ENCODE measurements at places on chromosomes 4 and X.

GRCh38 chrX:20414762-20415445, 148.2 kb upstream of the RPS6KA3 start:
- no peak for DNase-seq

- DNase-seq, result no peak
Observed at GRCh38 chrX:34528081-34528480, 129.0 kb downstream of the TMEM47 start.

DNA sequence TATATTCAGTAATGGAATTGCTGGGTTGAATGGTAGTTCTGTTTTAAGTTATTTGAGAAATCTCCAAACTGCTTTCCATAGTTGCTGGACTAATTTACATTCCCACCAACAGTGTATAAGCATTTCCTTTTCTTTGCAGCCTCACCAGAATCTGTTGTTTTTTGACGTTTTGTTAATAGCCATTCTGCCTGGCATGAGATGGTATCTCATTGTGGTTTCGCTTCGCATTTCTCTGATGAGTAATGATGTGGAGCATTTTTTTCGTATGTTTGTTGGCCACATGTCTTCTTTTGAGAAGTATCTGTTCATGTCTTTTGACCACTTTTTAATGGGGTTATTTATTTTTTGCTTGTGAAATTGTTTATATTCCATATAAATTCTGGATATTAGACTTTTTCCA, 13.6 kb upstream of the MAGED4B start:
- DNase-seq, result no peak

DNA sequence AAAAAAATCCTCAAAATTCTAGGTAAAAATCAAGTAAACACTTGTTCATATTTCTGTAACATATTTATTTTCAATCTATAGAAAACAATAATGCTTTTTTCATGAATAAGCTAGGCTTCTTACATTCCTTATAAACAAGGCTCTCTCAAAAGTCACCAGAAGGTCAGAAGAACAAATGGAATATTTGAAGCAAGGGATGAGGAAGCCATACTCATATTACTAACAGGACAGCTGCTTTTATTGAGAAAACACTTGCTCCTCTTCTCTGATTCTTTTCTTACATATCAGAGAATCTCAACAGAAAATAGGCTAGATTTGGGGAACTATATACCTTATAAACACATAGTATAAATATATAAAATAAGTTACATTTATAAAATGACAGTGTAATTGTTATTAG, 67.9 kb downstream of the METTL14 start:
- DNase-seq, result no peak

DNA sequence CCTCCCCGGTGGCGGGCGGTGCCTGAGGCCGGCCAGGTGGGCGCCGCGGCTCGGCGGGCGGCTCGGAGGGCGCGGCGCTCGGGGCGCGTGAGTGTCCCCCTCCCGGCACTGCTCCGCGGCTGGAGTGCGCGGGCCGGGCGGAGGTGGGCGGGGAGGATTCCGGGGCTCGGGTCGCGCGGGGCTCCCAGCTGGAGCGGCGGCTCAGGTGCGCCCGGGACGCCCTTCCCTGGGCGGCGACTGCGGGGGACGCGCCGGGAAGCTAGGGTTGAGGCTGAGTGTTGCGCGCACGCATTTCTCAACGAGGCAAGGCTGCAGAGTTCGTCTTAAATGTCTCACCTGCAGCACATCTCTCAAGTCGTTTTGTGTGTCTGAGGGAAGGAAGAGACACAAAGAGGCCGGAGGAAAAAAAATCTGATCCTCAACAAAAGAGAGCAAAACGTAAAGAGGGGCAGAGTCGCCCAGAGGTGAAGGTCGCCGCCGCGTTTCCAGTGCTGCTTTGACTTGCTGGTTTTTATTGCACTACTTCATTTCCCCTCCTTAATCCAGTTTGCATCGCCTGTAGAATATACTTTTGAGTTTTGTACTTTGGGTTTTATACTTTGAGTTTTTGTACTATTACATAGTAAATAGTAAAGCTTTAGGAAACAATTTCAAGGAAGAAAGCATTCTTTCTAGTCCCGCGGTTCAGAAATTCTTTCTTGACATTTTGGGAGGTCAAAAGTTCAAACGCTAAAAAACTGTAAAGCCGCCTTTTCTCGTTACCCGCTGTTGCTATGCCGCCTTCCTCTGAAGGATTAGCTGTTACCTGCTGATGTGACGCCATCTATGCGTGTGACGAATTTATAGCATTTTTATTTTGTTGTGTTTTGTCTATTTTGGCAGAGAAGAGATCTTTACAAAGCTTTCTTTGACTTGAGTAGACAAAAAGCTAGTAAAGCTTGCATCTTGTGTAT, 106.5 kb upstream of the STOX2 start:
- no peak for DNase-seq

- no peak for DNase-seq
Observed at GRCh38 chr4:1192091-1192492, 19.7 kb upstream of the SPON2 start.

DNA sequence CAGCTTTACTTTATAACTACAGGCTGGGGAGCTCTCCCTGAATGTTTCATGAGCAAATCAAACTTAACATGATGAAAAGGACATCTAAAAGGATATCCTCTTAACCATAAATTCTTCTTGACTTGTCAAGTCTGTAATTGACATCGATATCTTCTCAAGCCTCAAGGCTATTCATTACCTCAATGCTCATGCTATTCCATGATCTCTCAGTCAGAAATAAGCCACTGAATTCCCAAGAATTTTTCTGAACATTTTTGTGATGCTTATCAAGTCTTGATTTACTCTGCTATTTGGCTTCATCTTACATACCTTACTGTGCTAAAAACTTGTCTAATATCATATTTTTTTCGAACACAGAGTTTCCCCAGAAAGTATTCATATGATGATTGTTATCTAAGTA, 433.4 kb downstream of the PDGFC start:
- no peak for DNase-seq

GRCh38 chr4:80208610-80209339, 11.5 kb downstream of the PRDM8 start:
- DNase-seq, result no peak

DNA sequence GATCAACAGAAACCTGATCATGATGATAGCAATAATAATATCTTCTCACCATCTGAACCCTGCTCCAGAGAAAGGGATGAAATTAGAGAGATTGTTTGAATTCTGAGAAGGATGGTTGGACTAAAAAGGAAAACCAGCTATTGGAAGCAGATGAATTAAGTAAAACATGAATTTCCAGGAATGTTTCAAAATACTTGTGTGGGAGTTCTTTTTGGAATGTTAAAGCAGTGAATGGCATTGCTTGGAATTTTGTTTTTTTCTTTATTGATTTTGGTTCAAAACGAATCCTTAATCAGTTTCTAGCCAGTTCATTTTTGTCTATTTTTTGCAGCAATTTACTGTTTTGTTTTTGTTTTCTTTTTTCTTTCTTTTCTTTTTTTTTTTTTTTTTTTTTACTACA, 150.3 kb downstream of the NHS start:
- no peak for DNase-seq

DNA sequence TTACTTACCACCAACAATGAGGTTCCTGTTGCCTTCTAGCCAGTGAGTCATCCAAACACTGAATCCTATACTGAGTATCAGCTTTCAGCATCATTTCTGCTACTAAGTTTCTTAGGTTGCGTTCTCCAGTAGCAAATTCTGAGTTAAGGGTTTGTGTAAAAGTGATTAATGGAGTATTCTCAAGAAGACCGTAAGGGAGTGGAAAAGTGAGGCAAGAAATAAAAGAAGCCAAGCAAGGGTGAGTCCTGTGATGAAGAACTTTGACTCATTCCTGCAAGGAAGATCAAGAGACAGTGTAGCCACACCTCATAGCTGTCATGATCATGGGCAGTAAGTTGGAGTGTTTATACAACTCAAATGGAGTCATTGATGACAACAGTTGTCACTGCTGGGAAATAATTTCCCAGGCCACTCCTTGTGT, 446.2 kb downstream of the RAPGEF2 start:
- DNase-seq, result no peak

DNA sequence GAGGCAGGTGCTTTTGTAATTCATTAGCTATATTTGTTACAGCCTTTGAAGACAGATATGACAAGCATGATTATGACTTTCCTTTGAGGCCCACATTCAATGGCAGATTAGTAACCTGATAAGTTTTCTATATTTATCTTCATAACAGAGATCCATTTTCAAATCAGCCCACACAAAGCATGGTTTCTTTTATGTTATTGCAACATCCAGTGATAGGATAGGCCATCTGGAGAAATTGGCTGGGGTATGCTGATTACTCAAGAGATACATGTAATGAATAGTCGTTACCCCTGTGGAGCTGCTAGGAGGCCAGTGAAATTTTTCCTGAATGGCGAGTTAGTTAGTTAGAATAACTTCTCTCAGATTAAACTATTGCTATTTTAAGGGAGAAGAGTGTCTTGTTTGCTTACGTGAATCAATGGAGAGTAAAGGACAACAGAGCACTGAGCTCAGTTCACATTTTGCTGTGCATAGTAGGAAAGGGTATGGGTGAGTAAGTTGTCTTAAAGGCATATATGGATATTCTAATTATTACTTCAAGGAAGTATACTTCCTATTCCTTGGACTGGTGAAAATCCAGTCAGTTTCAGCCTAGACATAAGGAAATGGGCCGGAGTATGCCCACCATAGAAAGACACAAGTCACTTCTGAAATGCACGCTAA, 79.2 kb upstream of the DKK2 start:
- DNase-seq, result no peak

DNA sequence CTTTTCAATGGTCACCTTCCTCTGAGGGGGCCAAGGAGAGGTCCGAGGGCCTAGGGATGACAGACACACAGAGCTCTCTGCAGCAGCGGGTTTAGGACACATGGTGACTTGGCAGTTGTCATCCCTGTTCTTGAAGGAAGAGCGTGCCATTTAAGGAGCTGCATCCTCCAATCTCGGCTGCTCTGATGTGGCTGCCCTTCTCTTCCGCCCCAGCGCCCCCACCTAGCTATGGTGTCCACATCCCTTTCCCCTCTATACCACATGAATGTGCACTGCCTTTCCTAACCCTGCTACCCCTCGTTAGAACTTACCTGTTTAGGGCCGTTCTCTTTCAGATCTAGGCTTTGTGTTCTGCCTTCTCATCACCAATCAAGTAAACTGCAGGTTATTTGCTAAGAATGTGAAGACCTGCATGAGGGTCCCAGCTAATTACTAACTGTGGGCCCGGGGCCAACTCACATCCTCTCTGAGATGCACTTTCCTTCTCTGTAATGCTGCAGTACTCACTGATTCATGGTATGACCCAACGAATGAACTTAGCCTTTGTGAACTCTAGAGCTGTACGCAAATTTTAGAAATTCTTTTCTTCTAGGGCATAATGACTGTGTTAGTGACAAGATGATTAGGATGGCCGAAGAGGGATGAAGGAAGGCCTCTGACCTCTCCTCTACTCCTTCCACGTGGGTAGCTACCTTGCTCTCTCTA, 38.2 kb downstream of the CHST7 start:
- no peak for DNase-seq

DNA sequence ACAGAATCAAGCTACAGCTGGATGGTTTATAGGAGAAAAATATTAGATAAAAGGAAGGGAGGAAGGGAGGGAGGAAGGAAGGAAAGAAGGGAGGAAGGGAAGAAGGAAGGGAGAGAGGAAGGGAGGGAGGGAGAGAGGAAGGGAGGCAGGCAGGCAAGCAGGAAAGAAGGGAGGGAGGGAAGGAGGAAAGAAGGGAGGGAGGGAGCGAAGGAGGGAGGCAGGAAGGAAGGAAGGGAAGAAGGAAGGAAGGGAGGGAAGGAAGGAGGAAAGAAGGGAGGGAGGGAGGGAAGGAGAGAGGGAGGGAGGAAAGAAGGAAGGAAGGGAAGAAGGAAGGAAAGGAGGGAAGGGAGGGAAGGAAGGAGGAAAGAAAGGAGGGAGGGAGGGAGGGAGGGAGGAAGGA, 77.9 kb upstream of the C1QTNF7 start:
- DNase-seq, result no peak

GRCh38 chr4:102564399-102565059, 63.4 kb downstream of the NFKB1 start:
- DNase-seq, result peak; percentile 48

GRCh38 chr4:94447754-94448411, 3.9 kb upstream of the PDLIM5 start:
- no peak for DNase-seq

DNA sequence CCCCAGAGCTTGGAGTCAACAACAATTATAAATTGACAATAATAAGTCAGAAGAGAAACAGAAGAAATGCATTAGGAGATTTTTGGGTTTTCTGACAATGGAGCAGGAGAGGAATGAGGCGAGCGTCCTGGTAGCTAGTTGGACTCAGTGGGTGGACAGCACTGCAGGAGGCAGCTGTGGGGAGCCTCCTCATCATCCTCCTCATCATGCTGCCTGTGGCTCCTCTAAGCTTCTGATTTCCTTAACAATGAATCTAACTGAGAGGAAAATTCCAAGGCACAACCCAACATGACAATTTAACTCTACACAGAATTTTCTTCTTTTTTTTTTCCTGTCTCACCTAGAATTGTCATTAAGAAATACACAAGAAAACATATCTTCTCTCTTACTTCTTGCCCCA, 357.1 kb upstream of the NOCT start:
- no peak for DNase-seq

GRCh38 chr4:66899422-66900065, 645.8 kb downstream of the CENPC start:
- no peak for DNase-seq

GRCh38 chr4:37770016-37770415, 56.5 kb upstream of the PGM2 start:
- DNase-seq, result no peak

DNA sequence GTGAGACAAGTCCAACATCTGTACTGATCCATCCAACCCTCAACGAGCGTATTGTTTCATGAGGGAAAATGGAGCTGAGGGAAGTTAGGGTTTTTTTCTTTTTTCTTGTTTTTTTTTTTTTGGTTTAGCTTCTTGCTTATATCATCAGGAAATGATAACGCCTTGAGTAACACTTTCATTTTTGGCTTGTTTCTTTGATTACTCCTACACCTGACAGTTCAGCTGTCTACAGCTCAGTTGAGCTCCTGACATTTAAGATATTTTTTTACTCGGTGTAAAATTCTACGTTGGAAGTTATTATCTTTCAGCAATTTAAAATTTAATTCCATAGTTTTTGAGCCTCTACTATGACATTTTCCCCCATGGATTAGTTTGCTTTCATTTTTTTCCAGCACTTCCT, 691.0 kb upstream of the HTR2C start:
- no peak for DNase-seq

DNA sequence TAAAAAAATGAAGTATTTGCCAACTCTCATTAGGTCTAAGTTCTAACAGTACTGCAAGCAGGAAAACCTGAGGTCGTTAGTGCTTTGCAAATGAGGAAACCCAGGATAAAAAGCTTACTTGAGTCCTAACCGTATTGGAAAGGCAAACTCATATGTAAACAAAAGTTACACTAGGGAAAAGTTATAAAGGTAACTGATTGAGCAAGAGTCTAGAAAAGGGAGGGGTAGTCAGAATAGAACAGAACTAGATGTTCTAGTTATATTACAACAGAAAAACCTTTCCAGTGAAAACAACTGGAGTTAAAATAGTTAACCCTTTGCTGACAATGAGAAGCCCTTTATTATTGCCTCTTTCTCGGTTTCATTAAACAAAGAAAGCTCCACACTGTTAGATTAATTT, 66.4 kb upstream of the MAOA start:
- no peak for DNase-seq

- no peak for DNase-seq
Observed at GRCh38 chr4:26020083-26020668, 106.2 kb downstream of the SMIM20 start.

Data from activated CD4-positive, alpha-beta T cell treated with anti-CD3 and anti-CD28 coated beads, Interleukin-2, amount 50 U/mL, for 24 hours (primary cell).